ENCODE measurements at places on chromosomes 12 and 14.

GRCh38 chr14:68084256-68084655, 264.7 kb downstream of the RAD51B start:
- no peak for ATAC-seq

- no peak for ATAC-seq
Observed at GRCh38 chr14:21275261-21275858, 4.5 kb upstream of the RPGRIP1 start.

GRCh38 chr12:109779382-109779781, 53.8 kb downstream of the TRPV4 start:
- ATAC-seq: no peak

DNA sequence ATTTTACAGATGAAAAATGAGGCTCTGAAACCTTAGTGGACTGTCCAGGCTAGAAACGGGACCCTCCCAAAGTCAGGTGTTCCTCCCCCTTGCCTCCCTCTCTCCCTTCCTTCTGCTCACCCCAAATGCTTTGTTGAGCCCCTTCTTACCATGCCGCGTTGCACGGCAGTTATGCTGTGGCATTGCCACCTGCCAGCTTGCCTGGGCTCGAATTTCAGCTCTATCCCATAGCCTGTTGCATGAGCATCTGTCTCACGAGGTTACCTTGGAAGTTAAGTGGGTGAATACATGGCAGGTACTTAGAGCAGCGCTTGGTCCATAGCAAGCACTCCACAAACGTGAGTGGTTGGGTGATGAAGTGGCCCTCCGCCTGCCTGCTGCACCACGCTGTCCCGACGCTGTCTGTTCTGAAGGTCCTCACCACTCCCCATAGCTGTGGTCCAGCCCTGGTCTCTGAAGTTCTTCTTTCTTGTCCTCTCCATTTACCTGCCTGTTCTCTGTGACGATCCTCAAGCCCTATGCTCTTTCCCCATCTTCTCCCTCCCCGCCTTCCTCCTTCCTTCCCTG, 269.9 kb downstream of the CACNA1C start:
- ATAC-seq: no peak

DNA sequence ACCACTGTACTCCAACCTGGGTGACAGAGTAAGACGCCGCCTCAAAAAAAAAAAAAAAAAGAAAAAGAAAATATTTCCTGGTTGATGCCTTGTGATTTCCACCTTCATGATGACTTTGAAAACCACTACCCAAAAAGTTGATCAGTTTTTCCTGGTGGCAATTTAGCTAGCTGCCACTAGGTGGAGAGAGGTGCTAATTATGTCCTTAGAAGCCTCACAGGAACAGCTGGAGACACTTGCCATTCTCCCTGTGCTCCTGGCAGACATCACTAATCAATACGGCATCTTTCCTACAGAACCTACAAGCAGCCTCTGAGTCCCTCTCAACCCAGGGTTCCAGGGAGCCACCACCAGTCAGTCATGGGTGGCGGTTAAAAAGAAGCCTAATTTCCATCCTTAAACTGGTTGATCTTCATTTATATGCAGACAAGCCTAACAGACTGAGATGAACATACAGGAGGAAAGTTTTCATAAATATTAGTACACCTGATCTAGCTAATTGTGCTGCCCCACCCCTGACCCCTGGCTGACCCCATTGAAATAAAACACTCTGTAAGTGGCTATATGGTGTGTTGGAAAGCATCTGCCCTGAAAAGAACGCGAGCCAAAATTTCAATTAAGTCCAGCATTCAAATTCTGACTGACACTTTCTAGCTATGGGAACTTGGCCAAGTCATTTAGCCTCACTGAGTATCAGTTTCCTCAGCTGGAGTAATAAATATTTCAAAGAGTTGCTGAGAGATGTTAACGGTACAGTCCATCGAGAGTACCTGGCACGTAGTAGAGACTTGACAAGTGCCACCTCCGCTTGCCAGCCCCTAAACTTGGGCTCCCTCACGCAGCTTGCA, 6.2 kb upstream of the OAS1 start:
- no peak for ATAC-seq

- no peak for ATAC-seq
Observed at GRCh38 chr12:109752117-109753053, 38.8 kb downstream of the FAM222A start.

Measured in gastroesophageal sphincter (tissue), 4 donors.